ENCODE measurements at places on chromosomes 6 and 20.

- no peak for DNase-seq
These were observed 69.0 kb upstream of the CNKSR3 start for GRCh38 chr6:154579485-154579884.

DNA sequence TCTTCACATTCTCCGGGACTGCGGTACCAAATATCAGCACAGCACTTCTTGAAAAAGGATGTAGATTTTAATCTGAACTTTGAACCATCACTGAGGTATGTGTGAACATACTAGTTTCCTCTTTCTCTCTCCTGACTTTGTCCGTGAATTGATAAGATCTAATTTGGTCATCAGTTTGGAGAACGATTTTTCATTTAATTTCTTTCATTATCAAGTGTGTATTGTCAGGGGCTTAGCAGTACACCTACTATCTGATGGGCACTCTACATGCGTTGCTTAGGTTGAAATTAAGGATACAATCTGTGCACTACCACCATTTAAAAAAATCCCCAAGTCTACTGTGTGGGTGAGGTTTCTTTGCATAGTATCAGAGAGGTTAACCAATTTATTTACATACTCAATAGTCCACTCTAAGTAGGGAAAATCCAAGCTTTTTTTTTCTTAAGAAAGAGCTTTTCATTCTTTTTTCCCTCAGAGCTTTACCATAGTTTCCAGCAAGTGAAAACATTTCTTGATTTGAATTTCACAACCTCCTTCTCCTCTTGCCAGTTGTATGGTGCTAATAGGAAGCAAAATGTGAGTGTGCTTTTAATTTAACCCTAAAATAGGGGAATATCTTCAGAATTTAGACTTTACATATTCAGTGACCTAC is 105.4 kb upstream of the ESR1 start:
- no peak for DNase-seq

DNA sequence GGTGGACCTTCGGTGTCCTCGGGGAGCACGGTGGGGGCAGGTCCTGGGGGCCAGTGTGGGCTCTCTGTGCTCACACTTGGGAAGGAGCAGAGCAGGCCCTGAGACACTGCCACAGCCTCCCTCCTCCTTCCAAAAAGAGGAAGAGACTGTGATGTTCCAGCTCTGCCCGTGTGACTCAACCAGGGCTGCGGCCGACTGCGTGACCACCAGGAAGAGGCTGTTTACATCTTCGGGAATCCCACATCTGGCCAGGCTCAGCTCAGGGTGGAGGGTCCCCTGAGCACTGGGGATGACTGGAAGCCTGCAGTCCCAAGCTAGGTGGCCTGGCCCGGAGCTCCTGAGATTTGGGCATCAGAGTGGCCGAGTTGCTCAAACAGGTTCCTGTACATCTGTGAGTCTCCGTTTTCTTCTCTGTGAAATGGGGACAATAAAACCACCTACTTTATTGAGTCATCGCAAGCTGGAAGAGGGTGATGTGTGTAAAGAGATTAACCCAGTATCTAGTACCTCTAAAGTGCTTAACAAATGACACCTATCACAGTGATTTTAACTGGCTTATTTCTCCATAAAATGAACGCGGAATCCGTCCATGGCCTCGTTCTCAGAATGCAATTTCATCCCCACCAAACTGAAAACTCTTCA is 242.1 kb downstream of the DLL1 start:
- DNase-seq: no peak

GRCh38 chr20:60096166-60096565 is 137.9 kb downstream of the CDH26 start:
- DNase-seq: peak; percentile 19
